NCI-H446 treated with DMSO at 0.1 percent for 48 hours (cell line): ENCODE measurements at places on chromosomes 2 and 18.

DNA sequence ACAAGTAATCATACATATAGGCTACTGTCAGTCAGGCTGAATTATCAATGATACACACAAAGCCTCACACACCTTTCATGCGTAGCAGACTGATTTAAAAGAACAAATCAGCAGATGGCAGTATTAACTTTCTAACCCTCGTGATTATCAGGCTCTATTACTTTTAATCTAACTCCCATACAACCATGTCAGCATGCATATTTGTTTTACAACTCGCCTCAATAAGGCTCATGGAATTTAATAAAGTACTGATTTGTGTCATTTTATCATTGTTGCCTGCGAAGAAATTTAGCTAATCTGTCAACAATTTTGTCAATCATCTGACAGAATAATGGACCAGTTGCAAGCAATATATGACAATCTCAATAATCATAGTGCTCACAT, 82.8 kb downstream of the SLC25A12 start:
- DNase-seq, result peak; percentile 12

GRCh38 chr2:182144776-182145165, 159.1 kb downstream of the PPP1R1C start:
- DNase-seq, result peak; percentile 45

- no peak for DNase-seq
These were observed 7.1 kb upstream of the CYS1 start for GRCh38 chr2:10087360-10087759.

DNA sequence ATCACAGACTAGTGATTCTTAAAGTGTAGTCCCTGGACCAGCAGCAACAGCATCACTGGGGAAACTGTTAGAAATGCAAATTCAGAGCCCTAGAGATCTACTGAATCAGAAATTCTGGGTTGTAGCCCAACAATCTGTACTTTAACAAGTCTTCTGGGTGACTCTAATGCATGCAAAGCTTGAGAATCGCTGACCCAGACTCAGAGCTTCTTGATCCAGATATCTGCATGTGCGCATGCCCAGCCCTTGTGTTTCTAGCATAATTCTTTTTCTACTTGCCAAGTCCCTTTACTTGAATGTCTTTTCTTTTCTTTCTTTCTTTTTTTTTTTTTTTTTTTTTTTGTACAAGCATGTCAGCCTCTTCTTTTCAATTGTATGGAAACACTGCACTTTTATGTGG, 60.4 kb downstream of the FIGN start:
- no peak for DNase-seq

GRCh38 chr2:154374416-154374815, 324.1 kb upstream of the KCNJ3 start:
- no peak for DNase-seq

DNA sequence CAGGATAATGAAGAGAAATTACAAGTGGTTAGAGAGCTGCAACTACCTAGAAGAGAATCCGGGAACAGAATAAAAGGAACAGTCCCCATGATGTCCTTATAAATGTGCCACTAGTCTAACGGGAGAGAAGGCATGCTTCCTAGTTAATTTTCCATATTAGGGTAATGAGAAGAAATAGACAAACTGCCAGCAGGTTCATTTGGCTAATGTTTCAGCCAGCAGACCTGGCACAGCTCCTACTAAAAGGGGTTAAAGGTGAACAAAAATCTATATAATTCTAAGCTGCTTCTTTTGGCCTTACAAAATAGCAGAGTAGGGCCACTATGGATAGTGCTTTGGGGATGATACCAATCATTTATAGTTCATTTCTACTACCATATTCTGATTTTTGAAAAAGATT, 845.3 kb upstream of the GCFC2 start:
- DNase-seq, result no peak

DNA sequence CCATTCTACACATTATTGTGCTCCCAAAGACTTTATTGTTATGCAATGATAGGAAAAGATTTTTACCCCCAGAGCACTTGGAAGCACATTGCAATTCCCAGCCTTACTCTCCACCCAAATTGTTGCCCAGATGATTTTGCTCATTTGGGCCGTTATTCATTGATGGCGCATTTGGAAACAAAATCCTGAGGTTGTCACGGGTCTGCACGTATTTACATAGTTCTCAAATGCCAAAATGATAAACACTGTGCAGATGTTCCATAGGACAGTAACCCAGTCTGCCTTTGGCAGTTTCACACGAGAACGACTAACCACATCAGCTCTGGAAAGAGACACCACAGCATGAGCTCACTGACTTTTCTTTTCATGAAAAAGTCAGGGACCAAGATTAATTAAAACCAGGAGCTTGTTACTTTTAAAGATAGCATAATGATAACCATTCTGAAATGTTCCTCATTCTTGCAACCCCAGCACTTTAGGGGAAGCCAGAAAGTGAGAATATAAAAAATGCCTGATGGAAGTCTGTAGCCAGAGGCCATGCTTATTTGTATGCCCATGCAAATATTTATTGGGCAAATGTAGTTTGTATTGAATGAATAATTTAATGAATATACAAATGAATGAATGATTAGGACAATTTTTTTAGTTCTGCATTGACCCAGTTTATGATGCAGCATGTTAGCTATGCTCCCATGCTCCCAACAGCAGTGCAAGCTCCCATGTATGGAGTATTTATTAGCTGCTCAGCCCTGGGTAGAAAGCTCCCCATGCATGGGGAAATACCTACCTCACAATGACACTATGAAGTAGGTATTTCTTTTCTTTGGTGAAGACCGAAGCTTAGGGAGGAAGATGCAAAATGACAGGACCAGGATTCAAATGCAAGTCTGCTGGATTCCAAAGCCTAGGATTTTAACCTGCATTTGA, 84.6 kb downstream of the MAIP1 start:
- DNase-seq, result no peak

- DNase-seq, result no peak
These were observed 77.5 kb upstream of the SALL3 start for GRCh38 chr18:78901923-78902794.

DNA sequence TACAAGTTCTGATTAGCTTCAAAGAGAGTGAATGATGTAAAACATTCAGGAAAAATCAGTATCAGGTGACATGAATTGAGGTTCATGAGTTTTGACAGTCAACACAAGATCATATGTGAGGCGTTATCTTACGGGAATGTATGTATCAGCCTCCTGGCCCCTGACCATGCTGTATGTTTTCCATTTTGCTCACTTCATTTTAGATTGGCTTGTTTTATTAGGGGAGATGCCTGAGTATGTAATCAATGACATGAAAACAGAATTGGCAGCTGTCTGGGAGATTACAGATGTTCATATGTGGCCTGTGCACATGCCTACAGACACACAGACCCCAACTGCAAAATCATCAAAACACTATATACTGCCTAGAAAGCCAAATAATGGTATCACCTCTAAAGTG, 168.5 kb upstream of the RND3 start:
- DNase-seq, result no peak

DNA sequence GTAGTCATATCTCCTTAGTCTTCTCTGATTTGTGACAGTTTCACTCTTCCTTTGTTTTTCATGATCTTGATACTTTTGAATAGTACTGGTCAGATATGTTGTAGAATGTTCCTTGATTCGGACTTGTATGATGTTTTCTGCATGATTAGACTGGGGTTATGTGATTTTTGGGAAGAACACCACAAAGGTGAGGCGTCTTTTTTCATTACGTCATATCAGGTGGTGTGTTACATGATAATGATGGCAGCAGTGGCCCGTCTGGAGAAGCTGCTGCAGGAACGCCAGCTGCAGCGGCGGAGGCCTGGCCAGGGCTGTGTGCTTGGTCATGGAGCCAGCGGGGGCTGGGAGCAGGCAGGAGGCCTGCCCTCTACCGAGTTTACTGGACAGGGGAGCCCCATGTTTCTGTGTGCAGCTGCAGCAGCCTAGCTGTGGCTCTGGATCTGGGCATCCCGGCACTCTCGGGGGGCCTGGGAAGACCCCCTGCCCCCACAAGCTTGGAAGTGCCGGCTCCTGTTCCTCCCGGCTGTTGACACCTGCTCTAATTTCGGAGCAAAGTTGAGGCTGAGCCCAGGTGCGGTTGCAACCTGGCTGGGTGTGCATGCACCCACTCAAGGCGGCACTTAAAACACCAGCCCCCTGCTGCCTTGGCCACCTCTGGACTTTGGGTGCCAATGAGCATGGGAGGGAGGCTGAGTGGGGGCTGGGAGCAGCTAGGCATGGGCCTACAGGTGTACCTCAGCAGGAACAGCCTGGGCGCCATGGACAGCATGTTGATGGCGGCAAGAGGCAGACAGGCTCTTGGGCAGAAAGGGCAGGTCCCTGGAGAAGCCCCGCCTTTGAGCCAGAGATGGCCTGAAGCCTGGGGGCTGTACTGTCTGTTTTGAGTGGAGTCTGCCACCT, 26.1 kb downstream of the SLC4A10 start:
- no peak for DNase-seq

DNA sequence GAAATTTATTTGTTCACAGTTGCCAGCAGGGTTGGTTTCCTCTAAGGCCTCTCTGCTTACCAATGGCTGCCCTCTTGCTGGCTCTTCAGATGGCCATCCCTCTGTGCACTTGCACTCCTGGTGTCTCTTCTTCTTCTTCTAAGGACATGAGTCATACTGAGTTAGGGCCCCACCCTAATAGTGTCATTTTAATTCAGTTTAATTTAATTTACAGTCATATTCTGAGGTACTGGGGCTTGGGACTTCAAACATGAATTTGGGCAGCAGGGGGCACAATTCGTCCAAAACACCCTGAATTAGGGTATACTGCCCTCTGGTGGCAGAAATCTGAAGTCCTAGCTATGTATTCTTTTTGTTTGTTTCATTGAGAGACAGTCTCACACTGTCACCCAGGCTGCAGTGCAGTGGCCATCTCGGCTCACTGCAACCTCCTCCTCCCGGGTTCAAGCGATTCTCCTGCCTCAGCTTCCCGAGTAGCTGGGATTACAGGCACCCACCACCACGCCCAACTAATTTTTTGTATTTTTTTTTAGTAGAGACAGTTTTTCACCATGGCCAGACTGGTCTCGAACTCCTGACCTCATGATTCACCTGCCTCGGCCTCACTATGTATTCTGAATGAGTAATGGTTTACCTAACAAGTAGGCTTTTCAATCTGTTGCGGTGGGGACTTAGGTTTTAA, 19.8 kb downstream of the SLC4A1AP start:
- peak; percentile 76 for DNase-seq

DNA sequence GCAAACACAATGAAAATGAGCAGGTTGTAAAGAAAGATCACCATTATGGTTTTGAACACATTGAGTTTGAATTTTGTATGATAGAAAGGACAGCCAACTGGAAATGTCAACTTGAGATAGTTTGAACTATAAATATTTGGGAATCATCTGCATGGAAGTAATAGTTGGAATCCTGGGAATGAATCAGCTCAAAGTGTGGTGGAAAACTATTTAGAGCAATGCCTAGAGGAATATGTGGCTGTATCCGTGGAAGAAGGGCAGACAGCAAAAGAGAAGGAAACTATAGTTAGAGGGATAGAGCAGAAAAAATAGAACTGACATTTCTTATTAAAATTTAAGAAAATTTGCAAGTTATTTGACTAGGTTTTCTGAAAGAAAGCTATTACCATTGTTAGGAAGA, 112.5 kb upstream of the OTX1 start:
- DNase-seq, result no peak

DNA sequence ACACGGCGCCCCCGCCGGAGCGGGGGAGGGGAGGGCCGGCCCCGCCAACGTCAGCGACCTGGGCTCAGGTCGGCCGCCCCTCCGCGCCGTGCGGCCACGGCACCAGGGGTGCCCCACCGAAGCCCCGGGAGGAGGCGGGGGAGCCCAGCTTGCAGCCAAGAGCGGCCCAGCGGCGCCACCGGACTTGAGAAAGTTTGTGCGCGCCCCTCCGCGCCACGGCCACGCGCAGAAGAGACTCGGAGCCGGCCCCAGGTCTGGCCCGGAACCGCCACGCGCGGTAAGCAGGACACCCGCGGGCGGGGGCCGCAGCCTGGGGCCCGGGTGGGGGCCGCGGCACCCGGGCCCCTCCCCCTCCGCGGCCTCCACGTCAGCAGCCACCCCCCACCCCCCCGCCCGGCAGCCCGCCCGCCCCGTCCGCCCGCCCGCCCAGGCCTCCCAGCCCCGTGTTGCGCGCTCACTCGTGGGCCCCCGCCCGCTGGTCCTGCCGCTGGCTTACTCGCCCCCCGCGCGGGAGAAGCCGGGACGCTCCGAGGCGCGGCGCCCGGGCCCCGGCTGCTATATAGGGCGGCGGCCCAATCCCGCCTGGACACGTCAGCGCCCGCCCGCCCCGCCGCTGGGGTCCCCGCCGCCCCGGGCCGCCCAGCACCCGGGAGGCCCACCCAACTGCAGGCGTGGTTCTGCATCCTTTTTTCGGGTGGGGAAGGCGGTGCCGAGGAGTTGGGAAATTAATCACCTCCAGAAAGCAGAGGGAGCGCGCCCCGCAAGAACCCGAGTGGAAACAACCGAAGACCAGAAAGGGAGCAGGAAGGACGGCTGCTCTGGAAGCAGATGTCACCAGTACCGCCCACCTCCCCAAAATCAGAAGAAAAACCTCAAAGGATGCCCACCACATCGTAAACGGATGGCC, 42.9 kb downstream of the HDLBP start:
- peak; percentile 25 for DNase-seq

- DNase-seq, result no peak
These were observed 52.2 kb upstream of the BCL2L11 start for GRCh38 chr2:111068435-111069058.

DNA sequence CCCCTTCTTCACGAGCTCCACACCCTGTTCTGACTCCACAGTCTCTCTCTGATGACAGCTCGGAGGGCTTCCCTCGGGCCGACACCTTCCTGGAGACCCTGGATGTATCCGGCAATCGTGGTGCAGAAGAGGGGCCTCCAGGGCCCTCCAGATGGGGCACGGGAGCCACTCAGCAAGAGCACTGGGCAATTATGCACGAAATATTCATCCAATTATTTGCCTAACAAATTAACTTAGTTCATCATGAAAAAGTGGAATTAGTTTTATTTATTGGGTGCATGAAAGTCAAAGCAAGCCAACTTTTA, 277.3 kb upstream of the HDAC4 start:
- no peak for DNase-seq

- DNase-seq, result no peak
These were observed 737.1 kb downstream of the TDRD15 start for GRCh38 chr2:21860907-21861306.

DNA sequence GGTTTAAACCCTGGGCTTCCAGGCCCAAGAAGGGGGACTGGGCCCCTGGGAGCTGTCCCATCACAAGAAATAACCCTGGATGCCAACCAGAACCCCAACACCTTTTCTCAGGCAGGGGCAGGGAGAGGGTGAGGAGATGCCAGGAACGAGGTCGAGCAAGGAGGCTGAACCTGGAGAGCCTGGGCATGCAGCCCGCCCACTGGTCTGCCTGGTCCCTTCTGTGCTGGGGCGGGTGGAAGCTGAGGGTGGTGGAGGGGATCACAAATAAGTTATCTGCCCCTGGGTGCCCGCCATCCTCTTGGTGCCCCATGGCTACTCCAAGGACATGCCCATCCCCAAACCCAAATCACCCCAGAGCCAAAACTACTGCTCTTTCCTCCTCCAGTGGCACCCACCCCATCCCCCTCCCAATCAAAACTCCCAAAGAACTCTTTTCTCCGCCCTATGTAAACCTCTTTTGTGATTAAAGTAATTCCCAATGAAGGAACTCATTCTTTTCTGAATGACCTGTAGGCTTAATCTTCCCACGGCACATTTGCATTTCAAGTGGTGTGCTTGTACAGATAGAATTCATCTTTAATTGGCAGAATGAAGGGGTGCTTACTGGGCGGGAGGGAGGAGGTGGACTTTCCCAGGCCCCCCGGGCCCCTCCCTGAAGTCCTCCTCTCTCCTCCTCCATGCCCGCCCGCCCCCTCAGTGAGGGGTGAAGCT, 47.9 kb downstream of the EFR3B start:
- no peak for DNase-seq

- DNase-seq, result peak; percentile 47
These were observed 53.2 kb upstream of the RAB27B start for GRCh38 chr18:54774981-54775665.
